Activated naive CD8-positive, alpha-beta T cell treated with anti-CD3 and anti-CD28 coated beads, Interleukin-2, amount 50 U/mL, for 16 hours (primary cell): ENCODE measurements at places on chromosomes 7 and 10.

- DNase-seq: no peak
Observed at GRCh38 chr10:29319205-29319781, 30.4 kb downstream of the LYZL1 start.

- no peak for DNase-seq
Observed at GRCh38 chr10:13686331-13686752, 99.6 kb downstream of the PRPF18 start.

GRCh38 chr10:6171881-6172695, 30.6 kb upstream of the PFKFB3 start:
- DNase-seq: no peak

DNA sequence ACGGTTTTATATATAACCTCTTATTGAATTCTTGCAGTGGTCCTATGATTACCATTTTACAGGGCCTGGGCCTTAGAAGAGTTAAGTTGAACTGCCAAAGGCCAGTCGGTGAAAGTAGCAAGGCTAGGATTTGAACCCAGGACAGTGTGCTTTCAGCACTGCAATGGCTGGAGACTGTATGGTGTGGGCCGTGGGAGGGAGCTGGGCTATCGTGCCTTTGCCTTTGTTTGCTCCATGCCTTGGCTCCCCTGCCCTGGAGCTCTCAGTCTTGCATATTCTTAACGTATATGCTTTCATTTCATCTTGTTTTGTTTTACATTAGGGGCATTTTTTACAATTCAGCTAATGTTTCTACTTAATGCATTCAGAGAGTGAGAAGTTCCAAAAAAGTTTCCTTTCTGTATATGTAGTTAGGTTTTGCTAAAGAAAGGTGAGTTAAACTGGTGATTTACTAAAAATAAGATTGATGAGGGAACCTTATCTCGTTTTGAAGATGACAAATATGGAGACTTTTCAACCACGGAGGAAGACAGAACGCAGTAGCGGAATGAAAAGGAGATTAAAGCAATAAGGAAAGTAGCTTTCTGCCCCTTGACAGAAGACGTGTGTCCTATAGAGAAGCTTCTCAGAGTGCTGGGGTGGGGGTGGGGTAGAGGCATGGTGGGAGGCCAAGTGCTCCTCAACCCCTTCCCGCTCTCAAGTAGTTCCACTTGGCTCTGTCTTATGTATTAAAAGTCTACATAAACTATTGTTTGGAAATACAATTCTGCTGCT, 82.5 kb downstream of the RTKN2 start:
- no peak for DNase-seq

DNA sequence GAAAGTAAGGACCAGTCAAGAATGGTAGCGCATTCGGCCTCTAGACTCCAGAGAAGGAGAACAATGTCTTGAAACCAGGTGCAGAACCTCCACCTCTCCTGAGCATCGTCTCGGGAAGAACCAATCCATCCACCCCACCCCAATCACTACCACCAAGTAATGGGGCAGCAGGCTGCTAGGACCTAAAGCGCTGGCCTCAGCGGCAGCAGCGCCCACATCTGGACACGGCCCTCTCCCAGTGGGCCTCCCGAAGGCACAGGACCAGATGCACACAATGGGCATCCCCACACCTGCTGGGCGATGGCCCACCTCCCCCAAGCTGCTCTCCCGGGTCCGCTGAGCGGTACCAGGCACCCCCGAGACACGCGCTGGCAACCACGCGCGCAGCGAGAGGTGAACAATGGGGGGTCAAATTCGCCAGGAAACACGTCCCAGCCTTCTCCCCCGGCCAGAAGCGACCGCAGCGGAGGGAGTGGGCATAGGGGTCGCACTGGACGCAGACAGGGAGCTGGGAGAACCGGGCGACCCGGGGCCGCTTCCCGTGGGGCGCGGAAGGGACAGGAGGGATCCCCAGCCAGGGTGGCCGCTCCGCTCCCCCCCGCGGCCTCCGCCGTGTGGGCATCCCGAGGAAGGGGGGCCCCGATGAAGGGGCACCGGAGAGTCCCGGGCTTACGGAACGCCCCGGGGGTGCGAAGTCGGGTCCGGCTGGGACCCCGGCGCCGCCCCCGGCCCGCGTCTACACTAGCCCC, 506 bp downstream of the CTTNBP2 start:
- DNase-seq: no peak

DNA sequence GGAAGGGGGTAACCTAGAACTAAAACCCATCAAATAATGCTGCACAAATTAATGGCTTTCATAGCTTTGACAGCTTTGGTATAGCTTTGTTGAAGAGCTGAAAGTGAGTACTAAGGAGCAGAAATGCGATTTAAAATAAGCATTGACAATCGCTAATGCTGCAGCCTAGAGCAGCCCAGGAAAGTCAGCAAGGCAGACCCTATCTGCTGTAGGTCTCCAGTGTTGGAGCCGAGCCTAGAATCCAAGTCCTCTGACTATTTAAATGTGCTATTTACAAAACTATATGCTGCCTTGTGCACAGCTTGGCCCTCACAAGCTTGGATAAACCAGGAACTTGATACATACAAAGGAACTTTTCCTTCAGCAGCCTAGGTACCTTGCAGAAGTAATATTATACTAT, 64.9 kb upstream of the ASAH2 start:
- DNase-seq: no peak

GRCh38 chr10:119449760-119450461, 92.6 kb downstream of the RGS10 start:
- DNase-seq: no peak

DNA sequence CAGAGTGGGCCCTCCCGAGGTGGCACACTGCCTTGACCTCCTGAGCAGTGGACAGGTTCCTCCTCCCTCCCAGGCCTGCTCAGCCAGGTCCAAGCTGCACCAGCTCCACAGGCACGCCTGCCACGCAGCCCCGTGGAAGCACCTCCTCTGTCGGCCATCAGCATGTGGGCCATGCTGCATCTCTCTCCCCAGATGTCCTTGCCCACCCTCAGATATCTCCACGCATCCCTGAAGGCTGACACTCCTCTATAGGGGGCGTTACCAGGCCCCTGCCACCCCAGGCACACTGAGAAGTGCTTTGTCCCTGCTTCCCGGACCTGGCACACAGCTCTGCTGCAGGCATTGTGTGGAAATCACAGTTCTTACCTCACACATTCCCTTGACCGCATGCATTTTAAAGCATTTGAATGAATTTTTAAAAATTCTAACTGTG, 598.5 kb downstream of the SDK1 start:
- no peak for DNase-seq

DNA sequence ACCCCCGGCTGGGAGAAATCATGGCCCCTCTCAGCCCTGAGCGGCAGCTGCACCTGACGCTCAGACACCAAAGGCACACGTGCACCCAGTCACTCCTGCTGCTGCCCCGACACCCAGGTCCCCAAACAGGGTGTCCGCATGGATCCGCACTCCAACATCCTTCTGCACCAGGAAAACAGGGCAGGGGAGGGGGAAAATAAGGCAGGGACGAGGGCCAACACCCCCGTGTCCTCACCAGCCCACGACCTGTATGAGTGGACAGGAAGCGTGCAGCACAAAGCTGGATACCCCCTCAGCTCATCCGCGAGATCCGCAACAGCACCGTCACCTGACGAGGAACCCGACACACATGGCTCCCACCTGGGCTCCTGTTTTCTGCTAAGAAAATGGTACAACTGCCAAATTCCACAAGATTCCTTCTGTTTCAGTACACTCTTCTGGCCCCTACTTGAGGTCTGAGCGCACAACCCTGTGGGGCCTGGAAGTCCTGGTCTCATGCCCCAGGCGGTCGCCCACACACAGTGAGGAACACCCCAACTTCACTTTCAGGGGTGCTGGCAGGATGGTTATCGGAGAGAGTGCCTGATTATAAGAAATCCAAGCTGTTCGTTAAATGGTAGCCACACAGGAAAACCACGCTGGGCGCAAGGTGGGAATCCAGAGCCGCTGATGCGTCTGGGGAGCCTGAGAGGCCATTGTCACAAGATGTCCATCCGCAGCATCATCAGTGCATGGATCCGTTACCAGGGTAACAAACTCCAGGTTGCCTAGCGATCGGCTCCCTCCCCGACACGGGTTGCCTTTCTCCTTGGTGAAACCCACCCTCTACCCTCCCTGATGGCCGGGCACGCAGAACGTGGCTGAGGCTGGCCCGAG, 63.6 kb downstream of the ZRANB1 start:
- DNase-seq: no peak

GRCh38 chr10:111973826-111974225, 209.7 kb downstream of the GPAM start:
- DNase-seq: no peak

DNA sequence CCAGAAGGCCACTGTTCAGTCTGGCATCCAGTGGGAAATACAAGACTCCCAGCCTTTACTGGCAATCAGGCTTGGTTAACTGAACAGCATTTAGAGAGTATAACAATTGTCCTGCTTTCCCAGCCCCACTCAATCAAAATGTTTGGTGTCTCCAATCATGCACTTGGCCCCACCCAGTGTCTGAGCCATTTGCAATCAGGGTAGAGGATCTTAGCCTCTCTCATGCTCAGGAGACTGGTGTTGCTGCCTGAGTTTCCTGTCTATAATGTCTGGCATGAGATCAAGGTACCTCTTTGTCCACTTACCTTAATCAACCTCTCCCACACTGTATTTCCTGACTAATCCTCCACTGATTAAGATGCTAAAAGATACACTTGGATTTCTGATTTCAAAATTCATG, 290.2 kb upstream of the GHITM start:
- DNase-seq: no peak

DNA sequence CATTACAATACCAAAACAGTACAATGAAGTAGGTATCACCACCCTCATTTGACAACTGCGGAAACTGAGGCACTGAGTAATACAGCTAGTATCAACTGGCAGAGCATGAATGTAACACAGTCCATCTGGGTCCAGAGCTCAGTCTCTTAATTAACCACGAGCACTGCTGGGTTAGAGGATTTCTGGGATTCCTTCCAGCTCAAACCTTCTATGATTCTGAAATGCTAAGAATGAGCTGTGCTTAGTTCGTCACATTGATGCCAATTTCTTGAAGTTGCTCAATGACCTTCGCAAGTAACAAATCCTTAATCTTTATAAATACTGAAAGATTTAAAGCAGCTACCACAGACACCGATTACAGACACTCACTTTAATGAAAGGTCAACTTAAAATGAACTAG, 62.5 kb downstream of the SGMS1 start:
- no peak for DNase-seq

GRCh38 chr7:84553711-84554110, 359.1 kb upstream of the SEMA3A start:
- DNase-seq: no peak

DNA sequence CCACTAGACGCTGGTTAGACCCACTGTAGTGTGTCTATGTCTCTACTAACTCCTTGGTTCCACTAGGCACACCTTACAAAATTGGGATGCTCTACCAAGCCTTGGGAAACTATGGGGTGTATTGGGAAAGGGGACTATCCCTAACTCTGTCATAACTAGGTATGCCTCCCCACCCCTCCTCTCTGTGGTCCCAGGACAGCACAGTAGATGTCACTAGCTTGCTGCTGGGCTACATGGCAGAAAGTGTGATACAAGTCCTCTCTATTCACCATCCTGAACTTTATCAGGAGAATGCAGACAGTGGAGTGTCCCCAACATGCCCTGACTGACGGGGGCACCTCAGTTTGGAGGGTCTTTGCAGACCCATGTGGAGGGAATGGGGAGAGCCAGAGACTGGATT, 30.3 kb upstream of the TMEM273 start:
- no peak for DNase-seq

GRCh38 chr10:51010977-51011376, 63.3 kb upstream of the PRKG1 start:
- DNase-seq: no peak

DNA sequence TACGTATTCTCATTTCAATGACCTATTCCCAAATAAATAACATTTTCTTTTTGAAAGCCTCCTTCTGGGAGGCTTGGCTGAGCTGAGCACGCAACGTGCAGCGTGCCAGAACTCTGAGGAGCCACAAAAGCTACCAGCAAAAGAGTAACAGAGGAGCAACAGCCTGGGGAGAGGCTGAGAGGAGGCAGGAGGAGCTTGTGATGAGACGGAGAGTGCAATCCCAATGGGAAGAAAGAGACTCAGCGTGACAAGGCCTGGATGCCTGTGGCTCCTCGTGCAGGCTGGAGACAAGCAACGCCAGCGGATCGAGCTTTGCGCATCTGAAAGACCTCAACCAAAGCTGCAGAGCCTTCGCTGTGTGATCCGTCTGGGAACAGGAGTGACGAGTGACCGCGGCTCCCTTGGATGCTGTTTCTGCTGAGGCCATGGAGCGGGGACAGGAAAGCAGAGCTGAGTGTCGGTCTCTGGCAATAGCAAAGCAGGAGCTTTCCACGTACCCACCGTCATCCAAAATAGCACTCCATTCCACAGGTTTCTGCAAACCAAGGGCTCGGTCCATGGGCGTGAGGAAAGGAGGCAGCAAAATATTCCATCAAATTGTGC, 171.7 kb upstream of the PFKP start:
- no peak for DNase-seq

DNA sequence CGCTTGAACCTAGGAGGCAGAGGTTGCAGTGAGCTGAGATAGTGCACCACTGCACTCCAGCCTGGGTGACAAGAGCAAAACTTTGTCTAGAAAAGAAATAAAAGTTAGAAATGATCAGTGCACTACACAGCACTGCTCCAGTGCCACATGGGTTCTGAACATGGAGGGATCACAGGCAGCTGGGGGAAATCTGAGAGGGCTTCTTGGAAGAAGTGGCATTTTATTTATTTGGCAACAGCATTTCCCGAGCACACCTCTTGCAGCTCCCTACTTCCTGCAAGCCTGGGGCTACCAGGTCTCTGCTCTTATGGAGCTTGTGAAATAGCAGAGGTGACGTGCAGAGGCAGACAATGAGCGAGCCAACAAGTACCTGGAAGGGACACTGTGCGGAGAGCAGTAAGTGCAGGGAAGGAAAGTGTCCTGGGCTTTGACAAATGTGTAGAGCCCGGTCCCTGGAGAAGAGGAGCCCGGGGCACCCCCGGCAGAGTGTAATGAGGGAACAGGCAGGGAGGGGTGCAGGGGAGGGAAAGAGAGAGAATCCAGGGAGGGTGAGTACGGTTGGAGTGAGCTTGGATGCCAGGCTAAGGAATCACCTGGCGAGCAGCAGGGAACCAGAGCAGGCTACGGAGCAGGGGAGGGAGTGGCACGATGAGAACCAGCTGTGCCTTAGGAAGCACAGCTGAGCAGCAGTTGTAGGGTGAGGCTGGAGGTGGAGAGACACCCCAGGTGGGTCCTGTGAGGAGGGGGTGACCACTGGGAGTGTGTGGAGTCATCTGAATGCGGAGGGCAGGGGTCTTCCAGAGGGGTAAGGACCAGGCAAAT, 104.6 kb upstream of the CTBP2 start:
- DNase-seq: no peak
